Head of caudate nucleus (tissue), 42 donors: ENCODE measurements at places on chromosomes 13 and 19.

DNA sequence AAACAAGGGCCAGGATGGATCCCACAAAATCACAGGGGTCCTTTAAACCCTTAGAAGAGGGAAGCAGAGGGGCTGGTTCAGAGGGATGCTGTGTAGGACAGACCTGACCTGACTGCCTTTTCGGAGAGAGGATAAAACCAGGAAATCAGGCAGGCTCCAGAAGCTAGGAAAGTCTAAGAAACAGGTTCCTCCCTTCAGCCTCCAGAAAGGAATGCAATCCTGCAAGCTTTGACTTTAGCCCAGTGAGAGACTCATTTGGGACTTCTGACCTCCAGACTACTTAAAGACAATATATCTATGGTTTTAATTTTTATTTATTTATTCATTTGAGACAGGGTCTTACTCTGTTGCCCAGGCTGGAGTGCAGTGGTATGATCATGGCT lies 5.3 kb downstream of the RAB20 start:
- no peak for DNase-seq

- no peak for DNase-seq
Measured at GRCh38 chr13:33153421-33154404, 131.8 kb downstream of the STARD13 start.

DNA sequence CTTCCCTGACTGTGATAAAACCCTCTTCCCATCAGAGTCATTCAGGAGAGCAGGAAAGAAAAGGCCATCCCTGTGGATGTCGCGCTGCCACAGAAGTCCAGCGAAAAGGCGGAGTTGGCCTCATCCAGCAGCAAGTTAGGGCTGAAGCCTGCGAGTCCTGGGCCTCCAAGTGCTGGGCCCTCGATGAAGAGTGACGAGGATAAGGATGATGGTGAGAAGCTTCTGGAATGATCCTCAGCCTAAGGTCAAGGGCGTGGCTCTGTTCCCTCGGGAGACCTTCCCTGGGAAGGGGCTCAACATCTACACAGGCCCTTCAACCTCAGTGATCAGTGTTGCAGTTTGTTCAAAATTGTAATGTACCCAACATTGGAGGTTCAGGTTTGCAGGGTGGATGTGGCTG lies 22.3 kb downstream of the TEX29 start:
- DNase-seq, result no peak

GRCh38 chr19:39031368-39032062 lies 834 bp downstream of the FBXO27 start:
- peak; percentile 87 for DNase-seq

GRCh38 chr13:46129124-46129523 lies 24.3 kb upstream of the CPB2 start:
- DNase-seq, result no peak

GRCh38 chr19:31092274-31092673 lies 257.0 kb downstream of the TSHZ3 start:
- no peak for DNase-seq

DNA sequence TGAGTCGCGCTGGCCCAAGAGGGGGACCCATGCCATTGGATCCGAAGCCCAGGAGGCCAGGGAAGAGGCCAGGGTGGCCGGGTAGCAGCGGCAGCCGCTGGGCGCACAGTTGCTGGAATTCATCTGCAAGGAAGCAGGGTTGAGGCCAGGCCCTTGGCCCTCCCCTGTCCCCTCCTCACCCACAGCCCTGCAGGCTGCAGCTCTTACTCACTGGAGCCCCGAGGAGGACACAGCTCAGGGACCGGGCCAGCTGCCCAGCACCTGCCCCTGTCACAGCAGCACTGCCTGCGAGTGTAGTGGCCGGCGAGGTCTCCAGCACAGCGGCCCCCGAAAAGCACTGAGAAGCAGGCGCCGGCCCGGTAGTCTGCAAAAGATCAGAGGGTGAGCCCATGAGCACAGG lies 11.2 kb downstream of the FBN3 start:
- DNase-seq, result no peak

- no peak for DNase-seq
Measured at GRCh38 chr19:35739275-35740107, 2.8 kb downstream of the IGFLR1 start.

GRCh38 chr19:51904331-51905165 lies at the start of gene ZNF649:
Gene ZNF649, minus strand, starts transcription at chr19:51905017. Its CDS starts 4,910 bp downstream, at chr19:51900107.
- DNase-seq, result peak; percentile 83

DNA sequence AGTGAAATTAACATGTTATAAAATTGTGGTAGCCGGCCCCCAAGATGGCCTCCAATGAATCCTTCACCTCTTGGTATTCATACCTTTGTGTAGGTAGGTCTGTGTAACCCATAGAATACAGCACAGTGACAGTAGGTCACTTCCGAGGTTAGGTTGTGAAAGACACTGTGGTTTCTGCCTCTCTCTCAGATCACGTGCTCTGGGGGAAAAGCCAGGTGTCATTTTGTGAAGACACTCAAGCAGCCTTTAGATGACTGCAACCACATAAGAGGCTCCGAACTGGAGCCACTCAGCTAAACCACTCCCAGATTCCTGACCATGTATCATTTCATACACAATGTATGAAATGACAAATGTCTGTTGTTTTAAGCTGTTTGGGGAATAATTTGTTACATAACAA lies 9.8 kb upstream of the USPL1 start:
- DNase-seq, result no peak
